ENCODE measurements at places on chromosomes 6 and 20.

DNA sequence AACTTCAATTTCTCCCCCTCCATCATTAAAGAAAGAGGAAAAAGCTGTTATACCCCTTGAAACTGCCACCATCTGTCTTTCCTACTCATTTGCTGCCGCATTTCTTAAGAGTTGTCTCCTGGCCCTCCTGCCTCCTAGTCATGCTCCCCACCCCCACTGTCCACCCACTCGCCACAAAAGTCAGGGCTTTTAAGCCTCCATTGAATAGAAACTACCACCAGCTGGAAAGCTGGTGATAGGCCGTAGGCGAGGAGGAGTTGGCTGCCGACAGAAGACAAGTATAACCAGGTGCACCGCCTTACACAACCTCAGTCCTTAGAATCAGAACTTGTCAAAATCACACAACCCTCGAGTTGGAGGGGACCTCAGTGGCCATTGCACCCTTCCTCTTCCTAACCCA is 67.6 kb downstream of the B3GAT2 start:
- no peak for DNase-seq

- no peak for DNase-seq
These were observed 8.9 kb upstream of the LPIN3 start for GRCh38 chr20:41331731-41332130.

- DNase-seq, result no peak
These were observed 31.4 kb upstream of the ID1 start for GRCh38 chr20:31573555-31574321.

GRCh38 chr6:63764318-63764916 is 128.8 kb downstream of the PHF3 start:
- DNase-seq, result peak; percentile 80

- no peak for DNase-seq
These were observed 947.1 kb downstream of the TFAP2A start for GRCh38 chr6:9467741-9468140.

GRCh38 chr6:1387538-1387875 is 1.9 kb upstream of the FOXF2 start:
- no peak for DNase-seq

DNA sequence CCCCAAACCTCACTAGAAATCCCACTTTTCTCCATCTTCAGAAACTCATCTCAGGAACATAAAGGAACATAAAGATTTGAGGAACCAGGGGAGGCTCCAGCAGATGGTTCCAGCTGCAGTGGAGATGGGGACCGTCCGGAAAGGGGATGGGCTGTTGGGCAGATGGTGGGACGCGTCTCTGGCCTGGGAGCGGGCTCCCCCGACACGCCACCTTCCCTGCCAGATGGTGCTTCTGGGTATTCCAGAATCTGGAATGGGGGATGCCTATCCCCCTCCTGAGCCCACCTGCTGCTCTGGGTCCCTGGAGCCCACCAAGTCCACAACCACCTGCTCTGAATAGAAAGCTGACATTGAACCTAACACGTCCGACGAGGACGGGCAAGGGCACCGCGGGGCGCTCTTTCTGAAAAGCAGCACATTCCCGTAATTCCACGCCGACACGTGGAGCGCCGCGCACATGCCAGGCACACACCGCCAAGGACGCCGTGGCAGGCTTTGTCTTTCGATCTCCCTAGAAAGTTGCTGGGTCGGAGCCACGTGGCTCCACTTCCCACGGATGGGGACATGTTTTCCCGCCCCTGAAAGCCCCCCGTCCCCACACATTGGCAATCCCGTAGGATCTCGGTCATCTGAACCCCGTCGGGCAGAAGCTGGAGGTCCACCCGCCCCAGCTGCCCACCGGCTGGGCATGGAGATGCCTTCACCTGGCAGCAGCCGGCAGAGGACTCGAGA is 27.3 kb downstream of the SLC2A4RG start:
- no peak for DNase-seq

DNA sequence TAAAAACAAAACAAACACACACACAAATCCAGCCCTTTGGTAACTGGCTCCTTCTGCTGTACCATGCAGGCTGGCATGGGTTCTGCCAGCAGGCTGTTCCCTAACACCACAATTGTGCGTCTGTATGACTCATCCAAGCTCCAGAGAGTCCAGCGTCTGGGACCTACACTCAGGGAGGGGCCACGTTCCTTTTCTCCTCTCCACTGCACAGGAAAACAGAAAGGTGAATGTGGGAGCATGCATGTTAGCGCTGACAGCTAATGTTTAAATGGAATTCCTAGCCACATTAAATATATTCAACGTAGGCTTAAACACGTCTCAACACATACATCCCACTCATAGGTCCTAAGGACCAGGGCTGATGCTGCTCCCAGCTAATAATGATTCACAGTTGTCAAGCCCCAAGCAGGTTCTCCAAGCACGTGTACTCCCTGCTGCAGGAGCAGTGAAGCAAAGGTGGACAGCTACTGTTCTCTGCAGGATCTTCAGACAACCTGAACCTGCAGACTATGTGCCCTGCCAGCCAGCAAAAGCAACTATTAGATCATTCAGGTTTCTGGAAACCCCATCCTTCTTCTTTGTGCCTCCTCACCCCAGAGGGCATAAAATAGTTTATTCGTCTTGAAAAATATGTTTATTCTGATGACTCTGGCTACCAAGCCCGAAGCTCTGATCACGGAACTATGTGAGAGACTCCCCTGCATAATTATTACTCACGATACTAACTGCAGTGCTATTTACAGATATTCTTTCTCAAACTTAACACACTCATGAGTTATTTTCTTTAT is 20.9 kb downstream of the MAP1LC3A start:
- no peak for DNase-seq

- no peak for DNase-seq
These were observed 21.9 kb downstream of the ZBTB46 start for GRCh38 chr20:63808964-63809674.

- DNase-seq, result no peak
These were observed 26.6 kb downstream of the PRKN start for GRCh38 chr6:162700966-162701365.

GRCh38 chr20:36405255-36405654 is 99.1 kb downstream of the DLGAP4 start:
- DNase-seq, result no peak

All from Karpas-422 (cell line).